ENCODE measurements at places on chromosomes 6 and 20. TPM values are rescaled to one million over a fixed set of nuclear protein-coding genes. Genes with fewer than 3 reads are reported as not detected.
A peak's percentile ranks its signal among the peaks of the same experiment; 100 is the strongest.

UNC5CL gene
- not detected for polyA plus RNA-seq

KHDC1 gene
- polyA plus RNA-seq: 2.9 TPM

- peak; percentile 58 for DNase-seq
Observed at GRCh38 chr6:40999569-40999968, 39.5 kb downstream of the UNC5CL start.

DNA sequence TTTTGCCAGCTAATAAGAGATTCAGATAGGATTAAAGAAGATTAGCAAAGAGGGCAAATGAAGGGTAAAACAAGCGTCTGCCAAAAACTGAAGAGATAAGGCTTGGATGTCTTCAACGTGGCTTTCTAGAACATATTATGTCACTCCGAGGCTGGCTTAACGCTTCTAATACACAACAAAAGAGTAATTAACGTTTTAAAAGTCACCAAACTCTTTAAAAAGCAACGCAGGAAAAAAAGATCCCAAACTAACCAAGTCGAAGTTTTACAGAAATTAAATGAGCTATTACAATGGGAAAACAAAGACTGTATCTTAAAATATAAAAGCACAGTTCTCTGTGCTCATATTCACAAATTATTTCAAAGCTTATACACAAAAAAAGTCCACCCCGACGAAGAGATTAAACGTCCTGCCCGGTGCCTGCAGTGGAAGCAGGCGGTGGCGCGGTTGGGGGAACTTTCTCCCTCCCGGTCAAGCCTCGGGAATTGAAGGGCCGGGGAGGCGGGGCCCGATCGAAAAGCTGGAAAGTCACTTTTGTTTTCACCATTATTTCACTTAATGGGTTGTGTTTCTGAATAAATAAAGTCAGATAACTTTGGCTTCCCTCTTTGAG, 1.2 kb downstream of the MAK start:
- DNase-seq: peak; percentile 47

DNA sequence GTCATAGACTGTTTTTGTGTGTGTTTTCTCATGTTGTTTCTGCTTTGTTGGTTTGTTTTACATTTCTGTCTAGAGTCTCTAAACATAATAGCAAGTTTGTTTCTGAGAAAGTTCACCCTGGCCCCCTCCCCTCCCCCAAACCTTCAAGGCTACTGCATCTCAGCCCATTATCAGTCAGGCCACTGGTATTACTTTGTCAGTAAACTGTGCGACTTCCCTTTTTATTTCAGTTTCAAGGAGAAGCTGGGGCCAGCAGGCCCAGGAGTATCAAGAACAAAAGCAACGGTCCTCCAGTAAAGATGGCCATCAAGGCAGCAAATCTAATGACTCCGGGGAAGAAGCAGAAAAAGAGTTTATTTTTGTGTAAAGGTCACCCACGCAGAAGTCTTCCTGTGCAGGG, 32.8 kb upstream of the SCGN start:
- DNase-seq: no peak

GRCh38 chr6:34236131-34236442, 586 bp upstream of the HMGA1 start:
- DNase-seq: peak; percentile 33

- no peak for DNase-seq
Observed at GRCh38 chr20:43385914-43386313, 71.8 kb upstream of the SRSF6 start.

DNA sequence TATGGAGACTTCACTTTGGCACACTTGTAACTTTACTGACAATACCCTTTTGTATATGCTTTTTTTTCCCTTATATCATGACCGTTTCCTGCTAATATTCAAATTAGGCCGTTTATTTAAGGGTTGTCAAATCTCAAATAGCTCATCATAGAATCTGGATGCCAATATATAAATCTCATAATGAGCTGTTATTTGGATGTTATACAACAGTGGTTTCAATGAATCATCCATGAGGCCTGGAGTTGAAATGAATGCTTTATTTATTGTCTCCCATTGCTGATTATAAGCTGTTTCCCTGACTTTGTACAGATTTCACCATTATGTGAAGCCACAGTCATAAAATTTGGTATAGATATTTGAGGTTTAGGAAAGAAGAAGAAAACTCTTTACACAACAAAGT, 256.1 kb downstream of the PLCB1 start:
- peak; percentile 78 for DNase-seq

DNA sequence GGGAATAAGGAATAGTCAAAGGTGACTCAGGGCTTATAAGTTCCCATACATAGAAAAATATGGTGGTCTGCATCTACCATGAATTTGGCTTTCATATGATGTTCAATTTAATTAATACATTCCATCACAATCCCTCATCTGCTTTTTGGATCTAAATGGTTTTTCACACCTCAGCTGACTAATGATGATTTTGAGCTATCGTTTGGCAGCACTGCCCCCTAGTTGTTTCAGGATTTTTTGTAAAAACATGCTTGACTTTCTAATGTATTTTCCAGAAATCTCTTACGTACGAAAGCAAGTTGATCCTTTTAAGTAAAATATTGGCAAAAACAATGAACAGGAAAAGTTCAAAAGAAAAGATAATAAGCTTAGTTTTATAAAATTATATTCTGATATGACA, 408.6 kb upstream of the ADGRB3 start:
- no peak for DNase-seq

GRCh38 chr6:37783856-37784584, 35.5 kb upstream of the ZFAND3 start:
- DNase-seq: peak; percentile 75

DNA sequence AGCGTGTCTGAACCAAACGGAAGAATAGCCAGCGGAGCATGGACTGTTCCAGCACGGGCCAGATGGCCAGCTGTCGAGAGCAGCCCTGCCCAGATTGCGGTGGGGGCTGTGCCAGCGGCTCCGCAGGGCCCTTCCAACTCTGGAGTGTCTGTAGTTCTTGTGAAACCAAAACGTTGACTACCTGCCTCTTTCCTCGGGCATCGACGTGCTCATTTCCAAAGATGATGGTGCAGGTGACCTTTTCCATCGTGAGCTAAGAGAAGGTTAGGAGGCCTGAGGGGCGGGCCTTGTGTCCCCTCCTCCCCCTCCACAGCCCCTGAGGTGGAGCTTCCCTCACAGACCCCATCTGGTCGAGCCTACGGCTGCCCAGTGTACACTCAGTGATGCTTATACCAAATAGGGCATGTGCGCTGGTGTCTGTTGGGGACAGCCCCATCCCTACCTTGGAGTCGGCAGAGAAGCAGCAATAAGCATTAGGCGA, 12.9 kb upstream of the C20orf144 start:
- peak; percentile 54 for DNase-seq
